Right lobe of liver (tissue), 6 donors: ENCODE measurements at places on chromosomes 6 and 20. TPM values are rescaled to one million over a fixed set of nuclear protein-coding genes. Genes with fewer than 3 reads are reported as not detected.

DNA sequence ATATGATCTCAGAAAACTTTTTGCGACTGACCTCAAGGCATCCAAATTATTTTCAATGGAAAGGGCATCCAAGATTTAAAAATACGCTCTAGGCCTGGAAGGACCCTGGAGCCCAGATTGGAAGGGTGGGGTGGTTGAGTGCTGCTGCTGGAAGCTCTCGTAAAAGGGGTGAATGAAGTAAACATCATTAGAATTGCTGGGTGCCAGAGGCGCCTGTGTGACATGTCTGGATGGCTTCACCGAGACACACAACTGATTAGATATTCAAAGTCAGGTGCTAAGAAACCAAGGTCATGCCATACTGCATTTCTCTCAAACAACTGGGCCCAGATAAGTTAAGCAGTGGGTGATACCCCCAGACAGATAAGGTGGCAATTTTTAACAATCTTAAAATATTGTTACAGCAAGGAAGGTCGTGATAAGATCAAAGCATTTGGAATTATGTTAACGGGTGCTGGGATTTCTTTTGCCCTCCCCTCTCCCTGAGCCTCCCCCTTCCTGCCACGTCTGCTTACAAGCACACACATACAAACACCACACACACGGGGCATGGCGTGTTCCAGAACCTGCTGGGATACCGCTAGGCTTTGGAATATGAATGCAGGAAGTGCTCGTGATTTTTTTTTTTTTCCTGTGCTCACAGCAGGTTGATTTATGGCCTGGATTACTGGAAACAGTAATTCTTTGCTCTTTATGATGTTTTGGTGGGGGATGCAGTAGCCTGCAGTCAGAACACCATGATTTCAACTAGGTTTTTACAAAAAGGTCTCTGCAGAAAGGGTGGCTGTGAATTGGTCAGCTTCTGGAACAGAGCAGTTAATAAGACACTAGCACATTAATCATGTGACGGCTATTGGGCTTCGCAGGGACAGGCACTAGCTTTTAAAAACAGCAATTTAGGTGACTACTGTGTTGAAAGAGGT lies 551.2 kb downstream of the QKI start:
- no peak for DNase-seq

The FKBP5 gene
- total RNA-seq, result 104 TPM

The TRAPPC3L gene
- total RNA-seq, result not detected

DNA sequence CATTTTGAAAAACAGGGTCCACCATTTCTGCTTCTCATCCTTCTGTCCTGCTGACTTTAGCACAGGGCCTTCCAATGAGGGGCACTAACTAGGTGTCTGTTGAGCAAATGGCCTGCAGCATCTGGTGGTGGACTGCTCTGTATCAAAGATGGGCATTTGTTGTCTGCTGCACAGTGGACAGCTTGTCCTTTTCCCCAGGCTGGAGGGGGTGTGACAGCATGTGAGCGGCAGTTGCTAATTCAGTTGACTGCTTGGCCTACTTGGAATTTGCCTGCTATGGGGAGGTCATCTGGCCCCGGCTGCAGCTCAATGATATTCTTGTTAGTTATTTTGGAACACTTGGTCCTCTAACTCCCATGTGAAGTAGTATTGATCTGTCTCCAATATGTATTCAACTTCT lies 93.7 kb downstream of the SH3BGRL2 start:
- no peak for DNase-seq

GRCh38 chr6:46491628-46492547 lies 639 bp upstream of the RCAN2 start:
- DNase-seq, result peak; percentile 63

- no peak for DNase-seq
These were observed 177.6 kb upstream of the MAN1A1 start for GRCh38 chr6:119527231-119527578.

DNA sequence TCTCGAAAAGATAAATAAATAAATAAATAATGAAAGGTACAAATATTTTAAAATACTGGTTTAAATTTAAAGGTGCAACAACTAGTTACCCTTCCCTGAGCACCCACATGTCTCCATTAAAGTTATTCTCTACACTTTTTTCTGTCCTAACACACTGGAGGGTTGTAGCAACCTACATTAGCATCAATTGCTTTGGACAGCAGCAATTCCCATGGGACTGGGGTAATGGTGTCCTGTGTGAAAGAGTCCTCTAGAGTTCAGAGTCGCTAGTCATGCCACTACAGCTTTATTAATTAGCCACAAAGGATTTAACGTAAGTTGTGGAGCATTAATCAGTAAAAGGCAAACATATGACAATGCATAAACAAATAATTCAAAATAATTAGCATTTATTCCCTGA lies 14.1 kb upstream of the CD24 start:
- DNase-seq, result no peak

DNA sequence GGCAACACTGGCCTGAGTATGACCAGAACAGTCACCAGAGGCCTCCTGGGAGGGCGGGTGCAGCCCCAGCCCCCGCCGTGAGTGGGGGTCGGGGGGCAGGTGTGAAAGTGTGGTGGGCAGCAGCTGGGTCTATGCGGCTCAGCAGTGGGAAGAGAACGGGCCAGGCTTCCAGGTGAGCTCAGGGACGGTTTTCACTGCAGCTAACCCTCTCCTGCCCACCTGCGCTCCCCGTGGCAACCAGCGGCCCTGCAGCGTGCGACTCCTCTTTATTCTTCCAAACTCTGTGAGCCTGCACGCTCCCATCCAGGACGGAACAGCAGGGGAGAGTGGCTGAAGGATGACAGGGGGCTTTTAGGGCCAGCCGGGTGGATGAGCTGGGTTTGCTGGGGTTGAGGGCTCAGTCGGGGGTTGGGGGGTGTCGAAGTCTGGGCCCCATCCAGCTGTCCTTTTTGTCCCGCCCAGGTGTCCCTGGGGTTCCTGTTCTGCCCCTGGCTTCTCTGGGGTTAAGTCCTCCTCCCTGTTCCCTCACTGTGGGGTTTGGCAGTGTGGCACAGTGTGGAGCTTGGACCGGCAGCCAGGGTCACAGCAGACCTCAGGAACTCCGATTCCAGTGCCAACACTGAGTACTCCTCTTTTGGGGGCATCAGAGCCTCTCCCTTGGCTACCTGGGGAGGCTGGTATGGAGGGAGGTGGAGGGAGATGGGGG lies 859 bp upstream of the BIRC7 start:
- DNase-seq, result no peak
